ENCODE measurements at places on chromosomes 3 and 15. TPM values are rescaled to one million over a fixed set of nuclear protein-coding genes. Genes with fewer than 3 reads are reported as not detected.

DNA sequence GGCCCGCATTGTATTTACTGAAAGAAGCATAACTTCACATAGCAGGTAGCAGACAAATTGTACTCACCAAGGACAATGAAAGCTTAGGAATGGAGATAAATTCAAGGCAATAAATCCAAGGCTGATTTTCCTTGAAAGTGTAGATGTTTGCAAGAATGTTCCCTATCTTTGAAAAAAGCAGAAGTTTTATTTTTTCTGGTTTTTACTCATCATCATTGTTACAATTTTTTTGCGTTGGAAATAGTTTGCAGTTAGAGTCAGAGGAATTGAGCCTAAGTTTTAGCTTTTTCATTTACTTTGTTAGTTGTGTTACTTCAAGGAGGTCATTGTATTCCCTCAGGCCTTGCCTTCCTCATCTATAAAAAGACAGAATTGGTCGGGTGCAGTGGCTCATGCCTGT, 213.9 kb upstream of the TBL1XR1 start:
- no peak for DNase-seq

DNA sequence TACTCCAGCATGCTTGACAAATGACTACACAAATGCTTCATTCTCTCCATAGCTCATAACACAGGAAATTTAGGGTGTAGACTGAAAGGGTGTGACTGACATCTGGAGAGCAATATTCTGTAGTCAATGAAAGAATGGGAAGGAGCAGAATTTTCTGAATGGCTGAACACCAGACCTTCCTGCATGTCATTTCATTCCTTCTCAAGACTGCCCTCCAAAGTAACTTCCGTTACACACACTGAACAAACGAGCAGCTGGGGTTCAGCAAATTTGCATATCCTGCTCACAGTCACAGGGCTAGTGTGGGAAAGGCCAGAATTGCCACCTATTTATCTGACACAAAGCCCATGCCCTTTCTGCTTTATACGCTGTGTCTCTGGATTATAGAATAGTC, 325.0 kb upstream of the CFAP20DC start:
- DNase-seq, result no peak

DNA sequence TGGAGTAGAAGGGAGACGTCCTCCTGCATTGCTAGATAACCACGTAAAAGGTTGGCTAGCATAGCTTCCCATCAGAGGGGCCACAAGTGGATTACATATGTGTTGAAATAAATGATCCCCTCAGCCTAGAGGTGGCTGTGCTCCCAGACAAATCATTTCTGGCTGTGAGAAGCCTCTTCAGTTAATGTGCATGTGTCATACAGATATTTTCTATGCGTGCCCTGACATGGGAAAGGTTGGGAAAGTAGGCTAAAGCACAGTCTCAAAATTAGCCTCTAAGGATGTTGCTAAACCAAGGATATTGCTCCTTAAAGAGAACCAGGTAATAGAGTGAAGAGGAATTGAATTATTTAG, 17.8 kb downstream of the USP3 start:
- DNase-seq, result no peak

- no peak for DNase-seq
Observed at GRCh38 chr3:12986986-12987385, 86.2 kb downstream of the IQSEC1 start.

DNA sequence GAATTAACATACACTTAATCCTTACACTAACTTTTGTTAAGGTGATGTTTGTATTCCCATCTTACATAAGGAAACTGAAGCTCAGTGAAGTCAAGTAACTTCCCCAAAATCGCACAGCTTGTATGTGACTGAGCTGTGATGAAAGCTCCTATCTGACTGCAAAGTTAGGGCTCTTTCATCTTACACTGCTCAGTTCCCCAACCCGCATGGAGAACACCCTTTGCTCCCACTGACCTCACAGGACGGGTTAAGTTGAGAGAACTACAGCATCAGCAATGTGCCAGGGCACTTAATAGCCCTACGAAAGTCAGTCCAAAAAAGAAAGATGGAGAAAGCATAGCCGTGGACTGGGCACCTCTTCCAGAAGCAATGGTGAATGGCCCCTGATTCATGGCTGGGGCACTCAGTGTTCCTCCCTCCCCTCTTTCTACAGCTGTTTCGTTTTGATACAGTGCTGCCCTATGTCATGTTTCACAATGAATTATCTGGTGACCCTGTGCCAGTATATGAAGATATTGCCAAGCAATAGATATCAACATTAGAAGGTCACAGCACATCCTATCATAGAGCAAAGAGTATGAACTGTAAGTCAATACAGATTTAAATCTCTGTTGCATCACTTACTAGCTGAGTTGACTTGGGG, 38.0 kb downstream of the CADPS start:
- no peak for DNase-seq

DNA sequence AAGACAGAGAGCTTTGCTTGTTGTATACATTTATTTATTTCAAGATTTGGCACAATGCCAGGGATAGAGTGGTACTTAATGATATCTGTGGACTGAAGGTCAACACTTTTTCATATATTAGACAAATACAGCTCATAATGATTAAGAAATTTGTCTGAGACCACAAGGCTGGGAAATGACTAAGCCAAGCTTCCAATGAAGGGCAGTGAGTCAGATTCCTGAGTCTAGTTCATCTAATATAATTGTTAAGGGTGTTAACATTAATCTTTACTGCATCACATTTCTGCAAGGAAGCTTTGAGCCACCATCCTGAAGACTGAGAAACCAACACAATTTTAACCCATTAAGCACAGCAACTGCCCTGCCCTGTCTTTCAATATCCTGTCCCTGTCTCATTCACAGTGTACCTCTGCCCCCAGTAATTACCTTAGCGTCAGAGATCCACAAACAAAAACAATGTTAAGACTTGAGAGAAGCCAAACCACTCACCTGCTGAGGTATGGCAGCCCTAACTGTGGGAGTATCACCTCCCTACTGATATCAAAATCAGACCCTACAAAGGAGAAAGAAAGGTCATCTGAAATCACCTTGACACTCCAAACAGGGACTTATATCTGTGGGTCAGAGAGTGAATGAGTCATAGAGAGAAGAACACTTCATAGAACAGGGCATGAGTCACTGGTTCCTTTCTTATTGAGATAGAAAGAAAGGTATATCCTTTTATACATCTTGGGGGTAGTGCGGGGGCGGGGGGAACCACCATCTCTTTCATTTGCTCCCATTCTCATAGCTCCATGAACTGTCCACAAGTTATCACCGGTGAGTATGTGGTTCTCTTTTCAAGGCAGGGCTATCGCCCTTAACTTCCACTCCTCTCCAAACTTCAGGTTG, 74.7 kb downstream of the MAGI1 start:
- no peak for DNase-seq

GRCh38 chr3:179825527-179826246, 172.8 kb downstream of the USP13 start:
- DNase-seq, result no peak

GRCh38 chr3:32136703-32137102, 30.3 kb downstream of the GPD1L start:
- no peak for DNase-seq

DNA sequence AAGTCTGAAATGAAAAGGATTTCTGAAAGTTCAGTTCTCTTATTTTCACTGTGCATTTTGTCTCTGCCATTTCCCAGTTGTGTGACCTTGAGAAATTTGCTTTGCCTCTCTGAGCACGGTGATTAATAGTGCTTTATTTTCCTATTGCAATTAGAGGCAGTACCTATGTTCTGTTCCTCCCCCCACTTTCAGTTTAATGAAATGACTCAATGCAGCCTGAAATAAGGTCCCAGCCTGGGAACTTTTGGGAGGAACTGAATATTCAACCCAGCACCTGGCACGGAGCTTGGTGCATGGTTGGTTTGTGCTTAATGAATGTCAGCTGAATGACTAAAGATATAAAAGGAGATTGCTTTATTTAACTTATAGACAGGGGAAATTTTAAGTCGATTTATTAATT, 352.6 kb downstream of the PDCD6IP start:
- DNase-seq, result no peak

GRCh38 chr15:78761891-78762385, 49.3 kb downstream of the ADAMTS7 start:
- no peak for DNase-seq

- no peak for DNase-seq
Observed at GRCh38 chr15:98526094-98526493, 122.2 kb upstream of the IGF1R start.

DNA sequence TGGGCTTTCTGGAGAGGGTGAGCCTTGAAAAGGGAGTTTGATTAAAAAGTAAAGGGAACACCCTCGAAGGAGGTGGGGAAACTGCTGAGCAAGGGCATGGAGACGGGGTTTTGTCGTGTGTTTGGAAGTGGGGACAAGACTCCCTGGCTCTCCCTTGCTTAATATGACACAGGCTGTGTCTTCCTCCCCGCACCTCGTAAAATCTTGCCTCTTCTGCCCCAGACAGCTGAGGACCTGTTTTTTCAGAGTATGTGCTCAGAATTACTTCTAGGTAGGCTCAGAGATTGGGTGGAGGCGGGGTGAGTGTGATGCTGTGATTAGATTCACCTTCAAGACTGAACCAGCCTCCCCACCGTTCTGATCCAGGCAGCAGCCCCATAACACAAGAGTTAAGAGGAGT, 244.4 kb upstream of the TLE3 start:
- DNase-seq, result no peak

- DNase-seq, result no peak
Observed at GRCh38 chr15:47442371-47442770, 274.9 kb upstream of the SEMA6D start.

IQCH gene
- total RNA-seq, result 1.6 TPM

MORC1 gene
- total RNA-seq, result not detected

CPNE9 gene
- total RNA-seq, result not detected

C3orf62 gene
- 3.5 TPM for total RNA-seq

ABHD17C gene
- 1.1 TPM for total RNA-seq

DAG1 gene
- total RNA-seq, result 65.0 TPM

MGLL gene
- total RNA-seq, result 58.9 TPM

CFAP100 gene
- not detected for total RNA-seq

GABRR3 gene
- not detected for total RNA-seq
